ENCODE measurements at places on chromosomes 1 and 21. TPM values are rescaled to one million over a fixed set of nuclear protein-coding genes. Genes with fewer than 3 reads are reported as not detected.

The ZNF593OS gene
- not detected for total RNA-seq

The CD48 gene
- 304 TPM for total RNA-seq

The NBPF6 gene
- not detected for total RNA-seq

The BEND5 gene
- total RNA-seq = 0.96 TPM

The SNAP47 gene
- total RNA-seq = 35.3 TPM

The SIM2 gene
- not detected for total RNA-seq

The KLF17 gene
- not detected for total RNA-seq

The PTGER3 gene
- 0.06 TPM for total RNA-seq

The GBP4 gene
- 78.6 TPM for total RNA-seq

The TMPRSS2 gene
- total RNA-seq = not detected
